ENCODE measurements at places on chromosomes 11 and 22. TPM values are rescaled to one million over a fixed set of nuclear protein-coding genes. Genes with fewer than 3 reads are reported as not detected.

Gene GP1BB
- total RNA-seq = 23.5 TPM

Gene SSH3
- total RNA-seq = 8.5 TPM

Gene OR6T1
- total RNA-seq = not detected

Gene BRSK2
- total RNA-seq = 54.5 TPM

Gene NLRP14
- total RNA-seq = 1.6 TPM

Gene OR5A1
- total RNA-seq = not detected

Gene APOA5
- not detected for total RNA-seq

Gene BEST1
- 1.9 TPM for total RNA-seq

Gene CALCA
- not detected for total RNA-seq

Gene OR5D18
- total RNA-seq = not detected

Gene NEU3
- 22.8 TPM for total RNA-seq

Gene F2
- 0.63 TPM for total RNA-seq

Gene AIFM3
- 4.7 TPM for total RNA-seq

Gene TNNT3
- not detected for total RNA-seq

Gene PRG3
- total RNA-seq = not detected

Gene KMT5B
- 164 TPM for total RNA-seq

Gene SMC1B
- total RNA-seq = not detected

Gene SPON1
- 53.5 TPM for total RNA-seq

Gene CRYBB1
- total RNA-seq = 0.94 TPM

Gene SYT9
- 7.2 TPM for total RNA-seq

Gene ACER3
- 26.3 TPM for total RNA-seq

Gene MLC1
- 23.8 TPM for total RNA-seq

Gene ANO5
- 19.7 TPM for total RNA-seq

Gene DUSP8
- total RNA-seq = 8.8 TPM

Gene TUG1
- total RNA-seq = 129 TPM

Gene TMPRSS13
- 0.63 TPM for total RNA-seq

Gene KCTD14
- 1.3 TPM for total RNA-seq

Gene SCN4B
- total RNA-seq = 9.1 TPM

Gene KIRREL3
- 41.9 TPM for total RNA-seq

Gene C11orf52
- total RNA-seq = not detected

Gene P2RY2
- total RNA-seq = not detected

Gene VPREB1
- not detected for total RNA-seq

Gene RBMXL2
- 0.31 TPM for total RNA-seq

Gene TRPC6
- 10.0 TPM for total RNA-seq

Gene CYB561A3
- 12.5 TPM for total RNA-seq

Gene KDELR3
- 0.31 TPM for total RNA-seq

Gene MMP8
- total RNA-seq = not detected

Gene PYGM
- 0.63 TPM for total RNA-seq

Gene PCSK7
- 48.5 TPM for total RNA-seq

Gene TBCEL
- 55.1 TPM for total RNA-seq

Gene OR52K2
- total RNA-seq = not detected

Gene OR10A5
- total RNA-seq = not detected

Gene PHF21B
- total RNA-seq = 38.5 TPM

Gene ARHGAP20
- total RNA-seq = 53.8 TPM

Gene PNPLA5
- total RNA-seq = not detected

Gene RCOR2
- total RNA-seq = 16.0 TPM

Gene SMDT1
- 19.4 TPM for total RNA-seq

Gene RFPL2
- not detected for total RNA-seq

Gene MYOD1
- total RNA-seq = not detected

Gene TRIM51
- not detected for total RNA-seq

Gene CNGA4
- 0.63 TPM for total RNA-seq

Gene DDT
- 37.9 TPM for total RNA-seq

Gene EHF
- not detected for total RNA-seq

Measured in parietal lobe (tissue), 2 donors.